ENCODE measurements at places on chromosomes 1 and 21. TPM values are rescaled to one million over a fixed set of nuclear protein-coding genes. Genes with fewer than 3 reads are reported as not detected.

- peak; percentile 32 for DNase-seq
Measured at GRCh38 chr1:238953448-238954010, 432.8 kb upstream of the CHRM3 start.

DNA sequence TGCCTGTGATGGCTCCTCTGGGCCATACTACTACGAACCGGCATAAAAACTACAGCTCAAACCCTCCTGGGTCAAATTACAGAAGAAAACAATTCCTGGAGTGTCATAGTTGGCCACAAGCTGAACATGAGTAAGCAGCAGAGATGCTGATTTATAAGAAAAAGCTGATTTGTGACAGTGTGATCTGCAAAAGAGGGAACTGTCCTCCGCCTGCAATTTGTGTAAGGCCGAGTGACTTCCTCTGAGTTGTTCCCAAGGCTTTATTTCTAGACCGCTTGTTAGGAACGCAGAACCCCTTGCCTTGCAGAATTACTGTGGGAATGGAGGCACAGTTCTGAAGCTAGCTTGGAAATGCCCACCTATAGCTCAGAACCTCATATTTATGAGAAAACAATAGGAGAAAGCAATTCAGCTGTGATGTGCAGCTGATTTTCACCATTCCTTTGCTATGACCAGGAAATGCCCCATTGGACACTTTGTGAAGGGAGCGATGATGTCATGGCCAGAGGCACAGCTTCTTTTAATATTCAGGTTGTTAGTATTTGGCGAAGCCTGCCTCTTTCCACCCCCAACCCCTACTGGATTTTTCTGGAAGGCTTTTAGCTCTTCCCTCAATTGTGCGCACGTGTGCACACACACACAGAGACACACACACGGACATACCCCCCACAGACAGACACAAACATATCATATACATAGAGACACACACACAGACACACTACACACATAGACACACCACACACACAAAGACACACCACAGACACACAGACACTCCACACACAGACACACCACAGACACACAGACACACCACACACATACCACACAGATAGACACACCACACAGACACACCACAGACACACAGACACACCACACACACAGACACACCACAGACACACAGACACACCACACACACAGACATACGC lies 47.6 kb downstream of the IER5 start:
- peak; percentile 69 for DNase-seq

DNA sequence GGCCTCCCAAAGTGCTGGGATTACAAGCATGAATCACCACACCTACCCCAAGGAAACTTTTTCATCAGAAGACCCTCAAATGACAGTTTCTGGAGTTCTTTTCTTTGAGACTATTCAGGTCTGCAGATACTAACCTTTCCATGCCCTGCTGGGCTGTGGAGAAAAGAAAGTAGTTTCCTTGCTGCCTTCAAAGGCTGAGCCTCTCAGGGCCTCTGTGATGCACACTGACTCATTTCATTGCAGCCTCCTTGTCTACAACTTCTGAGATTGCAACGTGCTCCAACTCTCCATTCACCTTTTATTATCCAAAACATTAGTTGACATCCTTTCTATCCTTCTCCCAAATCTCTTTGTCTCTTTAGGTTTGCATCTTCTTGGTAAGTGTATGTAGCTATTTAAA lies 8.8 kb upstream of the SAMSN1 start:
- peak; percentile 43 for DNase-seq

DNA sequence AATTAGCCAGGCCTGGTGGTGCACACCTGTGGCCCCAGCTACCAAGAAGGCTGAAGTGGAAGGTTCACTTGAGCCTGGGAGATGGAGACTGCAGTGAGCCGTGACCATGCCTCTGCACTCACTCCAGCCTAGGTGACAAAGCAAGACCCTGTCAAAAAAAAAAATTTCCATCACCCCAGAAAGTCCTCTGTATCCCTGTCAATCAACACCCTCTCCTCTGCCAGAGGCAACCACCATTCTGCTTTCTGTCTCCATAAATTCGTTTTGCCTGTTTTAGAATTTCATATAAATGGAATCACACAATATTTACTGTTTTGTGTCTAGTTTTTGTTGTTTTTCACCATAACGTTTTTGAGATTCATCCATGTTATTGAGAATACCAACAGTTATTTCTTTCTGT lies 141.6 kb upstream of the SLC45A1 start:
- no peak for DNase-seq

GRCh38 chr1:21278860-21279845 lies 11.1 kb downstream of the ECE1 start:
- DNase-seq = no peak

G0S2 gene
- 723 TPM for total RNA-seq

SLAMF8 gene
- not detected for total RNA-seq

All from PC-3 (cell line).